ENCODE measurements at places on chromosomes 12 and 14.

DNA sequence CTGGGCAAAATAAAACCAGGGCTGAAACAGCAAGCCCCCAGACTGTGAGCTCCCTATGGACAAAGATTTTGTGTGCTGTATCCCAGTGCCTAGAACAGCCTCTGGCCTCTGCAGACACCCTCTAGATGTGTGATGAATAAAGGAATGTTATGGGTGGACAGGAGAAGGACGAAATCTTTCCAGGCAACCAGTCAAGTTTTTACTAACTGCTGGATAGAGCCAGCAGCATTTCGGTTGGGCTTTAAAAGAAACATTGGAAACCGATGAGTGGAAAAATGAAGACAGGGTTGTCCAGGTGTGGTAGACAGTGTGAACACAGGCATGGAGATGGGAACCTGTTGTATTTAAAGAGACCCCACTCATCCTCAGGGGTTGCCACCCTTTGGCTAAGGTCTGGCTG, 4.0 kb downstream of the CHGA start:
- no peak for DNase-seq

GRCh38 chr12:85632390-85632789, 203.8 kb downstream of the RASSF9 start:
- DNase-seq, result no peak

GRCh38 chr12:72082986-72083820, 144.6 kb downstream of the TPH2 start:
- DNase-seq, result no peak

DNA sequence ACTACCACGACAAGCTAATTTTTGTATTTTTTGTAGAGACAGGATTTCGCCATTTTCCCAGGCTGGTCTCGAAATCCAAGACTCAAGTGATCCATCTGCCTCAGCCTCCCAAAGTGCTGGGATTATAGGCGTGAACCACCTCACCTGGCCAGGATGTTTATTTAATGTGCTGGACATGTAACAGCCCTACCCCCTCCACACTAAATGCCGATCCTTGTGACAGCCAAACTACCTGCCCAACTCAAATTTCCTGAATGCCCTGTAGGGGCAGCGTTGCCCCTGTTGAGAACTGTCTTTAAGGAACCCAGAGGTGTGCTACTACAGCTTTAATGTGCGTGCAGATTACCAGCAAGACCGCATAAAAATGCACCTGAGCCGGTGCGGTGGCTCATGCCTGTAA, 48.1 kb downstream of the KCNK13 start:
- DNase-seq, result no peak

DNA sequence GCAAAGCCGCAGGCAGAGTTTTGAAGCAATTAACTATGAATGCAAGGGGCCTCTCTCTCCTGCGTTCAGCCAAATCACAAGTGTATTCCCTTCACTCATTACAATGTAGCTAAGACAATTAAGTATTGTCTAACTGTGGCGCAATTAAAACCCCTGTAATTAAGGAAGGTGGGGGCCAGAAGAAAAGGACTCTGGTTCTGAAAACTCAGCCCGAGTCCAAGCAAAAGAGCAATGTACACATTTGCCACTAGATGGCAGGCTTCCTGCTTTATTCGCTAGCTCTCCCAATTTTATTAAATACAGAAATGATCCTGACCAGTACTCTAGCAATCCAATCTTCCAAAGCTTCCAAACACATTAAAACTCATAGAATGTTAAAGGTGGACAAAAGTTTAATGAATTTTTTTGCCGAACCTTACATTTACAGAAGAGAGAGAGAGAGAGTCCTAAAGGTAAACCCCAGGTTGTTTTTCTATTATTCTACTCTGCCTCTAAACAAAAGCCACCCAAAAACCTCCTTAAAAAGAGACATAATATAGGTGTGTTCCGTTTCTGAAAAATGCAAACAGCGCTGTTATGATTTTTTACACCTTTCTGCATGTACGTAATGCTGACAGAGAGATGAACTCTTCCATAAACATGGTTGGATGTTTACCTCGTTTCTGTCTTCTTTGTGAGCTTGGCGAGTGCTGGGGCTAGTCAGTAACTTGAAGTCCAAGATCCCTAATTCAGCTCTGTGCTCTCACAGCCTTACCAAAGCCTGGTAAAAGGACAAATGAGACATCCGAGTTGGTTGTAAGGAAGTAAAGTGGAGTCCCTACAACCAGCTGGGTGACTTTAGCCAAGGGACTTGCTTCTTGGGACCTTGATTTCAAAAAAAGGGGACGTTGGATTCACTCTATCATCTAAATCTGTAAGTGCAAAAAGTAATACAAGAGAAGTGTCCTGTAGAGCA, 50.9 kb upstream of the VASH1 start:
- peak; percentile 50 for DNase-seq

DNA sequence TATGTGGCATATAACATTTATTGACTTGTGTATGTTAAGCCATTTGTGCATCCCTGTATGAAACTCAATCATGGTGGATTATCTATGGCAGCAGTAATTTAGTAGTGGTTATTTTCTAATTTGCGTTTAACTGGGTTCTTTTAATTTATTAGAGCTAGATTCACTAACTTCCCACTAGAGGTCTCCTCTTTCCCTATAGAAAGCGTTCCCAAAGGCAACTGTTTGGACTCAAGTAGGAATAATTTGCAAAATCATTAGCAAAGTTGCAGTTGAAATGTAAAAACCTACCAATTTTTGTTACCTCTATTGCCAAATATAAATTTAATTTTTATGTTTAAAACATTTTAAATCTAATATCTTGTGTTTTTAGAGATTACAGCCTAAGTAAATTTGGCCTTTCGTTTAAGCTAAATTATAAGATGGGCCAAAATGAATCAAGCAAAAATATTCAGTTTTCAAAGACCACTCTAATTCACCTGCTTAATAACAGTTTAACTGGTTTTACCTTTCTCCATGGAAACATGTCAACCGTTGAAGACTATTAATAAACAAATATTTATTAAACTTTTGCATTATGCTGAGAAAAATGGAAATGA, 6.0 kb downstream of the DMAC2L start:
- peak; percentile 42 for DNase-seq
